Ureter (tissue), 1 donor: ENCODE measurements at places on chromosomes 2 and 18. TPM values are rescaled to one million over a fixed set of nuclear protein-coding genes. Genes with fewer than 3 reads are reported as not detected.

Gene GATA6
- 12.6 TPM for total RNA-seq

Gene HAAO
- 14.1 TPM for total RNA-seq

Gene GDF7
- 11.0 TPM for total RNA-seq

Gene SGPP2
- 45.8 TPM for total RNA-seq

Gene PSMA8
- total RNA-seq: not detected

Gene HRH4
- not detected for total RNA-seq

Gene ARHGAP25
- 14.7 TPM for total RNA-seq

Gene LYG1
- 0.39 TPM for total RNA-seq

Gene RAX
- total RNA-seq: not detected

Gene TTR
- total RNA-seq: 0.55 TPM

Gene POTEJ
- not detected for total RNA-seq

Gene CNGA3
- total RNA-seq: not detected

- no peak for DNase-seq
These were observed 59.8 kb upstream of the PELI1 start for GRCh38 chr2:64203858-64204632.

DNA sequence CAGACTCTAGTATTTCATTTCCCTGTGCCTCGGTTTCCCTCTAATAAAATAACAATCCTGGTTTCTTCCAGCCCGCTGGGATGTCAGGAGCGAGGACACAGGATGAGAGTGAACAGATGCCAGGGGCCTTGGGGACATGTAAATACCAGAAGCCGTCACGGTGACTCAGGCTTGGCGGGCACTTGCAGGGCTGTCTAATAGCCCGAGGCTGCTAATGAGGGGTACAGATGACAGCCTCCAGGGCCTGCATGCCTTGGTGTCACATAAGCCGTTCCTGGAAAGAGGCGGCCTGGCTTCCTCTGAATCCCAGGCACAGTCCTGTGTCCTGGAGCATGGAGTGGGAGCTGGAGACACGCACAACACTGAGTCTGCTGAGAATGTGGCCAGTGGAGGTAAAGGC, 28.2 kb downstream of the HS1BP3 start:
- DNase-seq: no peak

DNA sequence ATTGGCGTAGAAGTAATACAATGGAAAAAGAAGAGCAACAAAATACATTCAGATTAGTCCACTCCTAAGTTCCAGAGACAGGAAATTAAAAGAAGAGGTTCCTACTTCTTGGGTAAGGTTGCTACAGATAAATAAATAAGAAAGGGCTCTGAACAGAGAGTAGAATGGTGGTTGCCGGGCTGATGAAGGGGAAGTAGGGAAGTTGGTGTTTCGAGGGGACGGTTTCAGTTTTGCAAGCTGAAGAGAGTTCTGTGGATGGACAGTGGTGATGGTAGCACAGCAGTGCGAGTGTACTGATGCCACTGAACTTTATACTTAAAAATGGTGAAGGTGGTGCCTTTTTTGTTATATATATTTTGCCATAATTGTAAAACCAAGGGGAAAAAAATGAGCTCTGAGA, 48.2 kb downstream of the CABYR start:
- no peak for DNase-seq

- no peak for DNase-seq
These were observed 33.7 kb downstream of the SLC20A1 start for GRCh38 chr2:112679484-112679883.

GRCh38 chr2:63378589-63378988, 209.7 kb downstream of the WDPCP start:
- no peak for DNase-seq

- DNase-seq: peak; percentile 51
These were observed 580 bp downstream of the NEDD4L start for GRCh38 chr18:58044370-58045241.

GRCh38 chr2:105711394-105711793, 33.3 kb upstream of the NCK2 start:
- no peak for DNase-seq

DNA sequence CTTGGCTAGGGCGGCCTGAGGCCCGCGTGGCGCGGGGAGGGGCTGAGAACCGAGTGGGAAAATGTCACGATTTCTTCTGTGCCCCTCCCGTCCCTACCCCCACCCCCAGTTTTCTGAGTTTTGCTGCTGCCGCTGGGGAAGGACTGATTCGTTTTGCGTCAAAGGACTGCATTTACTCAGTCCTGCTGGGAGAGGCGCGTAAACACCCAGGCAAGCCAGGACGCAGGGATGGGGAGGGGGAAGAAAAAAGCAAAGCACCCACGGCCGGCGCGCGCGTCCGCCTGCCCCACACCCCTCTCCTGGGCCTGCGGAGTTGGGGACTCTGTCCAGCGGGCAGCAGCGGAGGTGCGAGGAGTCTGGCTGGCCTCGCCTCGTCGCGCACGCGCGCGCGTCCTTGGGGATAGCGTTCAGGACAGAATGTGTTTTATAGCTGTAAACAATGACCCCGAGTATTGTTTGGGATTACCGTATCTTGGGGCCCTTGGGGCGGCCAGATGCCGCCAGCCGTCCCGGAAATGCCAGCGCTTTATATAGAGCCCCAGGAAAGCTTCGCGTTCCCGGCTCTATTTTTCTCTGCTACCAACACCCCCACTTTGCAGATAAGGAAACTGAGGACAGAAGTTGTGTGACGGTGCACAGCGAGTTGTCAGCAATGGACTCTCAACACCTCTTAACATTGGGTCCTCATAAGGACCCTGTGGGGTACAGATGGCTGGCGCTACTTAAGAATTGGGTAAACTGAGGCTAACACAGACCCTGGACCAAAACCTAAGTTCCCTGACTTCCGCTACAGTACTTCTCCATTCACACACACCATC, 1.7 kb upstream of the FOSL2 start:
- peak; percentile 85 for DNase-seq

DNA sequence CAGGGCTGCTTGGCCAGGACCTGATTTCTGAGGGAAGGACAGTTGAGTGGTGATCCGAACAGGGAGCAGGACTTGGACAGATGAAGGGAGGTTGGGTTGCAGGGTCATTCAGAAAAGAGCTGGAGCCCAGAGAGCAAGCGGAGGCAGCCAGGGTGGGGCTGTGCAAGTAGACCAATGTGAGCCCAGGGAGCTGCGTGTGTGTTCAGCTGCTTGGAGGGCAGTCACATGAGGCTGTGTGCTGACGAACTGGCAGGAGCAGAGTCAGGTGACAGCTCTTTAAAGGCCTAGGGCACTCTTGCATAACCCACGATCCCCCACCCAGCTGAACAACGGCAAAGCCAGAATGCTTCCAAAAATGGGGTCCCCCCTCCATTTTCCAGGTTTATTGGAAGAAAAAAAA, 4.6 kb upstream of the MLPH start:
- DNase-seq: peak; percentile 87

- DNase-seq: no peak
These were observed 3.6 kb downstream of the BCL11A start for GRCh38 chr2:60549928-60550177.

DNA sequence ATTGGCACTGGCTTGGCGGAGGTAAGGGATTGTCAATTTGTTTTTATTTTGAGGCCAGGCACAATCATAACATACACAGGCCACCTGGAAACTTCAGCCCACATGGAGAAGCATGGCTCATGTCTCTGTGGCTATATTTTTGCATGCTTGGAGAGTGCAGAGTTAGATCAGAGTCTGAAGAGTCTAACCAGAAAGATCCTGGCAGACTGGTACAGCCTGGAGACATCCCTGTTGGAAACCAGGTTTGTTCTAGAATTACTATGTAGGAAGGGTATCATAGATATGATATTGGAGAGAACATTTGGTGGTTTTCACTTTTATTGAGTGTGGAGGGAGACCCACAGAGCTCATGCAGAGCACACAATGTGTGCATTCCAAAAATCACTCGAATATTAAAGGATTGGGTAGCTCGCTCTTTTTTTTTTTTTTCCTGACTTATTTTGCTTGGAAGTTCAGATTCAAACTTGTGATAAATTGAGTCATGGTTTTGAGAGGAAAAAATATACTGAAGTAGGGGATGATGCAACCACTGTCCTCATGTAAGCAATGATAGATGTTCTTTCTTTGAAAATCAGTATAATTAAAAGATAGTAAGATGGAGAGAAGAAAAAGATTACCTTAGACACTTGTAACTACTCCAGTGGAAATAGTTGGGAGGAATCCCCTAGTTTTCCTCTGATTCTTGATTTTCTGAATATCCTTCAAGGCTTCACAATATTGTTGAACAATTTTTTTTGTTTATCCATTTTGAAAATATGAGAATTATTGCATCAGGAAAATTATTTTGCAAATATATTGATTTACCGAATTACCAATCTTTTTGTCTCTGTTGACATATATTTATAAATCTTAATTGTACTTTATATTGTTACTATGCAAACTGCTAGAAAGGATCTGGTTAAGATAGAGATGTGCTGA, 185.7 kb upstream of the ZEB2 start:
- DNase-seq: no peak

DNA sequence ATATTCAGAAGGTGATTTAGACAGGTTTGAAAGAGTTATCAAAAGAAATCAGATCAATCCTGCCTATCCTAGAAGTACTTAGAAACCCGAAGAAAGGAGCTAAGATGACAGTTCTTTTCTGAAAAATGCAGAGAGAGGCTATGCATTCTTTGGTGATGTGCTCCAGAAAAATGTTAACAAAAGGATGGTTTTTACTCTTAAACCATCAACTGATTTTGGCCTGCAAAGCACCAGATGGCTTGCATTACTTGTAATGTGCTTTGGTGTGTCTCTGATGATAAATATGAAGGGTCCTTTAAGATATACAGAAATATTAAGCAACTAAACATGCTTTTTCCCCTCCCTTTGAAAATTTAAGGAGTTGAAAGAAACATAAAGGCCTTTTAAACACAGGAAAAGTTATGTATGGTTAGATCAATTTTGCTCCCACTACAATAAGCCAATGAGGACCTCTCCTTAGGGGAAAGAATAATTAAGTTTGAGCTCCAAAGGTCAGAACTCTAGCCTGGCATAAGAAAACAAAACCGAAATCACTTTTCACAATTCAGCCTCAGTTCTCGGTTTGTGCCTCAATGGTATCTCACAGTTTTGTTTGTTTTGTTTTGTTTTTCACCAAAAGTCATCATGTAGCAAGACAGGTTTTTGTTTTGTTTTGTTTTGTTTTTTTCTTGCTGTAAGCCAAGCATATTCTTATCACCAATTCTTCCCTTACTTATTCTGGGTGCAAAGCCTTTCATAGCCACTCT, 302.4 kb upstream of the NT5C1B start:
- no peak for DNase-seq

DNA sequence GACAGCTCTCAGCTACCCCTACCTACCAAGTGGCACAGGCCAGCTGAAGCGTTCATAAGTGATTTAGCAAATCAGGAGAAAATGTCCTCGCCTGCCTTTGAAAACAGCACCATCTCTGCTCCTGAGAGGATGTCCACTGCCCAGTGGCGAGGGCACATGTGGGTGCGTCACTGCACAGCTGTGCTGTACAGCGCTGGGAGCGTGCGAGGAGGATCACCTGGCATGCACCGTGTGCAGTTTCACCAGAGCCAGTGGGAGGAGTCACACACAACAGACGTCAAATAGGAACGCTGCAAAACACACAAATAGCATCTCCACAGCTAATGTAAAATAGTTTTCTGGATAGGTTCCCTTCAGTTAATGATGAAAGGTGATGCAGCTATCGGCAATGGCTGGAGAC, 154.1 kb downstream of the HDAC4 start:
- no peak for DNase-seq

DNA sequence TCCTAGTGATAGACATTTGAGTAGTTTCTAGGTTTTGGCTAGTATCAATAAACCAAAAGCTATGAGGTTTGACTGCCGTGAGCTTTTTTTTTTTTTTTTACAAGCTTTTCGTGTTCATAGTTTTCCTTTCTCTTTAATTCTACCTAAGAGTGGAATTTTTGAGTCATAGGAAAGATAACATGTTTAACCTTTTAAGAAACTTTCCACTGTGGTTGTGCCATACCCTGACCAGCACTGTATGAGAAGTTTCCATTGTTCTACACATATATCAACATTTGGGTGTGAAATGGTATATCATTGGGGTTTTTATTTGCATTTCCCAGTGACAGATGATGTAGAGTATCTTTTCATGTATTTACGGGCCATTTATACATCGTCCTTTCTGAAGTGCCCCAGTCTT, 31.7 kb downstream of the UBE2F start:
- no peak for DNase-seq

GRCh38 chr2:124975224-124975623, 950.1 kb downstream of the CNTNAP5 start:
- DNase-seq: no peak

GRCh38 chr2:58137221-58137620, 90.6 kb downstream of the VRK2 start:
- no peak for DNase-seq

DNA sequence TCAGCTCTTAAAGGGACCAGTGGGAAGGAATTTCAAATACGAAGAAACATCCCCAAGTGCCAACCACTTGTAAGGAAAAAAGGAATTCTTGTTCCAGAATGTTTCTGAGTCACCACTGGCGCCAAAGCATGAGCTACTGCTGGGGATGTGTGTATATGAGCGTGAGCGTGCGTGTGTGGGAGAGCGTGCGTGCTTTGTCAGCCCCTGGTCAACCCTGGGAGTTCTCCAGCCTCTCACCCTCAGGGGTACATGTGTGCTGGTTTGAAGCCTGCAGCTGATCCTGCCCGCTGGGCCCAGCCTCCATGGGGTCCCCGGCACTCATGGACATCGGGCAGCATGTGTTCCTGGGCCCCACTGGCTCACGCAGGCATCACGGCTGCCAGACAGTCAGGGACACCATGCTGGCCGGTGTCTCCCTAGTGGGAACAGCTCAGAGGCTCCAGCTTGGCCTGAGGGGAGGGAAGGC, 17.1 kb downstream of the HS6ST1 start:
- no peak for DNase-seq

DNA sequence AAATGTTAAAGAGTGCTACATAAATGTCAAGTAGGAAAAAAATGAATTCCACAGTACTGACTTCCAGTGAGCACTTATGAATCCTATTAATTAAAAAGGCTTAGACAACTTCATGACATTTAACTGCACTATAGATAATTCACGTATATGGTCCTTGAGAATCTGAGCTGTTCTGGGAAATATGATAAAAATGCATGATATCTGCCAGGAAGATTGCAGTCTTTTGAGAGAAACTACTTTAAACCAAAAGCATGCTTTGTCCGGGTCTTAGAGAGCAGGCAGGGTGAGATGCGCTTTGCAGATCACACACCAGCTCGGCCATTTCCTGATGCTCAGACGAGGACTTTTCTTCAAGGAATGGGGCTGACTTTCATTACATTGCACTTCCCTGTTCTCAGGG, 42.6 kb downstream of the CMPK2 start:
- DNase-seq: no peak

- DNase-seq: no peak
These were observed at the start of gene C1QL2 for GRCh38 chr2:119158563-119159347. TSS of gene C1QL2 (minus strand) at chr2:119158751. CDS start at chr2:119158269, 482 bp downstream.

GRCh38 chr2:109632158-109632789, 18.1 kb downstream of the SOWAHC start:
- DNase-seq: no peak

DNA sequence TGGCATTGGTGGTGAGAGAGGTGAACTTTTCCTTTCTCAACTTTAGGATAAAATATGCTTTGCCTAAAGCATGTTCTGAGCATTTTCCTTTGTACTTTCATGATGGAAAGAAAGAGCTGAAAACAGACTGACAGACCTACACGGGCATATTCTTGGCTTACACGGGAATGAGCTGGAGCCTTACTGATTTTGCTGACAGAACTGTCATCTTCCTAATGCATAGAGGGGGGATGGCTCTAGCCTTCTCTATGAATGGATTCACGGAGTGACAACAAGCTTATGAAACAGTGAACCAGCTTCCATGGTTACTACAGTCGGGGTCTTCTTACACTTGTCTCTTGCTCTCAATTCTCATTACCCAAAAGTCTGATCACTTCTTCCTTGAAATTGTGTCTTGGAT, 32.2 kb downstream of the FSHR start:
- no peak for DNase-seq

- DNase-seq: no peak
These were observed 89.8 kb upstream of the NEUROD1 start for GRCh38 chr2:181770150-181770549.
